T follicular helper cell (primary cell): ENCODE measurements at places on chromosomes 2 and 18.

GRCh38 chr2:132581991-132582738 lies 87.8 kb downstream of the LYPD1 start:
- DNase-seq, result no peak

GRCh38 chr2:112161431-112162145 lies 23.4 kb downstream of the FBLN7 start:
- no peak for DNase-seq

- DNase-seq, result no peak
These were observed 1.3 kb upstream of the PSMD14 start for GRCh38 chr2:161306919-161307318.

GRCh38 chr2:121709776-121710469 lies 26.8 kb downstream of the NIFK start:
- DNase-seq, result no peak

DNA sequence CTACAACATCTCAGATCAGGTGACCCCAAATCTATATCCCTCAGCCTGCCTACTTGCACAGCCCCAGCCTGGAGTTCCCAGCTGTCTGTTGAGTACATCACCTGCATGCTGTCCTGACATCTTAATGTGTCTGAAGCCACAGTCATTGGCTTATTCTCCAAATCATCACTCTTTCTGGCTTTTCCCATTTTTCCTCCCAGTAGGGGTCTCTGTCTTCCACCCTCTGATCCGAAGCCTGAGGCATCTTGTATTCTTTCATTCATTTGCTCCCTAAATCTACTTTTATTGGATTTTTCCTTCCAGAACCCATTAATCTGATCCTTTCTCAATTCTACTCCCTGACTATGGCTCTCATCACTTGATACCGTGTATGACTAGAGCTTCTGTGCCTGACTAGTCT lies 332.9 kb upstream of the DCC start:
- DNase-seq, result no peak

- no peak for DNase-seq
These were observed 12.2 kb downstream of the LPIN1 start for GRCh38 chr2:11758647-11759046.

DNA sequence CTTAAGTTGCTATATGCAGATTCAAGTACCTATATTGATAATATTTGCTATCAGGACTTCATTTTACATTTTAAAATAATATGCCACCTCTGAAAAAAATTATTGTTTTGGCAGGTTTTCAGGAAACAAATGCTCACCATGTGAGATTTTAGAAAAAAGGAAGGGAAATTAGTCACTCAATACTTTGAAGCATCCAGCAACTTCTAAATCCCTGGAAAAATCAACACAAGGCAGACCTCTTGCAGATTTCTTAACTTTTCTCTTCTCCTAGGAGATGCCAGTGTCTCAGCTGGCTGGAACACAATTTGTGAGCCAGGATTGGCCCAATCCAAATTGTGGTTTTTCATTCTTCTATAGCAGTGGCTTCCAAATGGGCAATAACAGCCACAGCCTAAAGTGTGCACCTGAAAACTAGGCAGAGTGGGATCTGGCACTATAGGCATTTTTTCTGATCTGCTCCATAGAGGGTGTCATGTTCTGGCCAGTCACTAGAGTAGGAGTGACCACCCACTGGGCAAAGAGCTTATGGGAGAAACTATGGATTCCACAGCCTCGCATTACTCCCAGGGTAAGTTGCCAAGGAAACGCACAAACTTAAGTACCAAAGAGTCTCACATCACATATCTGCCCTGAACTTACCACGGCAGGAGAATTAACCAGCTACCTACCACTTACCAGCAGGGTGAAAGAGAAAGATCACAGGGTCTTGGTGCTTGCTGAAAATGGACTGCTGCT lies 28.1 kb upstream of the THOC1 start:
- no peak for DNase-seq

DNA sequence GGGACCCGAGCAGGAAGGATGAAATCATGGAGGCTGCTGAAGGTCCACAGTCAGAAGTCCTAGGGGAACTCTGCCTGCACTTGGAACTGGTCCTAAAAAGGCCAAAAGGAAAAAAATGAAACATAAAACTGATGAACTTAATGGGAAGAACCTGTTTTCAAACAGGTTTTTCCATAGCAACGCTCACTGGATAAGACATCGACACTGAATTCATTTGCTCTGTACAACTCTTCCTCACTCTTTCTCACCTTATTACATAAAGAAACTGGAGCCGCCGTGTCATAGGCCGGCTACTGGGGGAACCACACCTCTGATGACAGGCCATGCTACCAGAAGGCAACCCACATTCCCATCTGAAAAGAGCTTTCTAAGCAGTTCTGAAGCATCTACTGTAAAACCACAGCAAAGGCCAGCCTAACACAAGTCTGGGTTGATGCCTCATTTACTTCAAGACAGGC lies 83.6 kb downstream of the FARSB start:
- DNase-seq, result no peak

- no peak for DNase-seq
These were observed 526.9 kb upstream of the FANCL start for GRCh38 chr2:58767828-58768714.

- DNase-seq, result no peak
These were observed 68.1 kb upstream of the SPTBN1 start for GRCh38 chr2:54388076-54388475.

DNA sequence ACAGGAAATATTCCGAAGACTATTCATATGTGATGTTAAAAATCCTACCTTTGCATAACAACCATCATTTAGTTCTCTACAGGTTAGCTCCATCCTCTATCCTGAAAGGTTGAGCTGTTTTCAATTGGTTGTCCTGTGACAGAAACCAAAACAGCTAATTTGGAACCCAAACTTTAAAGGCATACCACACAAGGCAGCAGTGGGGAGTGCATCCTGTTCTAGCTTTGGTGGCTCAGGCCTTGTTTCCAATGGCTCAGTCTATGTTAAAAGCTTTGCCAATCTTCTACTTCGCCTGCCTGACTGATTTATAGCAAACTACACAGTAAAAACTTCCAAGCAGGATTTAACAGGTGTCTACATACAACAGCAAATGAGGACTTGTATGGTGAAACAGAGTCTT lies 3.2 kb downstream of the CD226 start:
- DNase-seq, result no peak

DNA sequence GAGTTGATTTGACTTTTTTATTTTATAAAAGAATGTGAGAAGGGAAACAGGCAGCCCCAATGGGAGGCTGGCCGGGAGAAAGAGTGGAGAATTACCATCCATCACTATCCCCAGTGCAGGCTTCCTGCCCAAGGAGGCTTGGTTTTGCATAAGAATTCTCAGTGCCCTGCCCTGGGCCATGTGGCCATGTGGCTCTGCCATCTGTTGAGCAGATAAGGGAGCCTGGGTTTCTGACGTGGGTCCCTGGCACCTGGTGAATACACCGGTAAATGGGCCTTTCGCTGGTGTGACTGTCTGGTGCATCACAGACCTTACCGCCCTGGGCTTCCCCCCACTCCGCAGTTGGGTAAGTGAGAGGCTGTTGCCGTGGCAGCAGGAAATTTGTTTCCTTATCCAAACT lies 54.5 kb upstream of the TMEM163 start:
- DNase-seq, result no peak

- DNase-seq, result no peak
These were observed 497.2 kb downstream of the THSD7B start for GRCh38 chr2:137262594-137262993.

- DNase-seq, result no peak
These were observed 58.2 kb downstream of the PMAIP1 start for GRCh38 chr18:59957957-59958356.

DNA sequence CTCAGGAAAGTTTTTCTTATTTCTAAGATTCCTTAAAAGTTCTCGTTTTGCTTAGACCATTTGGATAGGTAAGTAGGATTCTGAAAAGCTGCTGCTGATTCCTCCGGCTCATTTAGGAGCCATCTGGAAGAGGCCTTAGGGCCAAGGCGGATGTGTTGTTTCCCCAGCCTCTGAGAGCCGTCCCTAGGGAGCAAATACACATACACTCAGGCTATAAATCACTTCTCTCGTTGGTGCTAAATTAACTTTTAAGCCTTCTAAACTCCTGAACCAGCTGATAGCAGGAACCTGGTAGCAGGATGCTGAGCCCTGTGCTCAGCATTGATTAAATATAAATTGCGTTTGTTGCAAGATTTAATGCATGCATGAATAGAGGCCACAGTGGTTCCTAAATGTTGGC lies 109.8 kb downstream of the ADCYAP1 start:
- DNase-seq, result no peak
